ENCODE measurements at places on chromosomes 4 and X.

GRCh38 chrX:106672527-106672926, 54.0 kb upstream of the RNF128 start:
- no peak for DNase-seq

- no peak for DNase-seq
Observed at GRCh38 chrX:109841869-109842579, 109.0 kb upstream of the ACSL4 start.

GRCh38 chr4:17085416-17085815, 187.0 kb upstream of the LDB2 start:
- DNase-seq, result no peak

- DNase-seq, result no peak
Observed at GRCh38 chr4:52197306-52197705, 146.2 kb downstream of the SPATA18 start.

GRCh38 chr4:158912390-158912789, 143.6 kb downstream of the FNIP2 start:
- no peak for DNase-seq

- DNase-seq, result no peak
Observed at GRCh38 chr4:83266689-83267088, 17.9 kb downstream of the COQ2 start.

- DNase-seq, result no peak
Observed at GRCh38 chr4:100649417-100649816, 131.6 kb upstream of the EMCN start.

- no peak for DNase-seq
Observed at GRCh38 chr4:61511716-61512488, 311.8 kb downstream of the ADGRL3 start.

GRCh38 chr4:88514557-88515511, 8.7 kb downstream of the PYURF start:
- DNase-seq, result no peak

- no peak for DNase-seq
Observed at GRCh38 chr4:53010318-53010717, 148.2 kb downstream of the RASL11B start.

DNA sequence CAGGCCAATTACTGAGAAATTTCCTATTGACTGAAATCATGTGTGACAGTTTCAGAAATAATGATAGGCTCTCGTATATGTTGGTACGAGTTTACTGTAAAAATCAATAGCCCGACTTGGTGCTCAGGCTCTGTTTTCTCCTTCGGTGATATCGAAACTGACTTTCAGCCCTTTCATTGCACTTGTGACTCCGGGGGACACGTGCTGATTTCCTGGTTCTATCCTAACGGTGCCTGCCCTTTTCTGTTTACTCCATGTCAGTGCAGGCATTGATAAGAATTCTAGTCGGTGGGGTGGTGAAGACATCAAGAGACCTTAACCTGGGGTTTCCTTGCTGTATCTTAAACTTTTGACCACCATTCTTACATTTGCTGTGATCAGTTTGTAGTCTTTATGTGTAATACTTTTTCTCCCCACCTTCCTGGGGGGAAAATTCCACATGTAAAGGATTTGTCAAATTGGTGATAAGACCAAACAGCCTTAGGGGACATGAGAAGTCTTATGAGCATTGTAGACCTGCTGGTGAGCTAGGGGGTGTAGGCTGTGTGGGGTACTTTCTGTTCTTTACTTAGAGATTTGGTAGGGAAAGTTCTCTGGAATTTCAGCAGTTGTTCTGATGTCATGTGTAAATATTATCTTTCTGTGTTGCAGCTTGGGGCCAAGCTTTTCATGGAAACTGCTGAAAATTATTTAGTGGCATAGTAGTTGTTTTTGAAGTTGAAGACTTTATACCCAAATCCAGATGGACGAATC, 52.7 kb downstream of the TMEM131L start:
- DNase-seq, result no peak

DNA sequence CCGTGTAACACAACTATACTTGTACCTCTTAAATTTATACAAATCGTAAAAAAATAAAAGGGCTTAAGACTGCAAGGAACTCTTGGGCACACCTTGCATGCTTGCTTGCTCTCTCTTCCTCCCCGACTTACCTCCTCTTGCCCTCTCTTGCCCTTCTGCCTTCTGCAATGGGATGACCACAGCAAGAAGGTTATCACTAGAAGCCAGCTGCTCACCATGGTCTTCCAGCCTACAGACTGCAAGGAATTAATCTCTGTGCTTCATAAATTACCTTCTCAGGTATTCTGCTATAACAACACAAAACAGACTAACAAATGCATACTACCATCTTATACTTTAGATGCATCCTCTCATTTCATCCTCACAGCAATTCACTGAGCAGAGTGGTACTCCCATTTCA, 92.1 kb downstream of the MRPL1 start:
- DNase-seq, result no peak

GRCh38 chrX:137427426-137427778, 138.5 kb upstream of the ZIC3 start:
- no peak for DNase-seq

GRCh38 chrX:141641138-141641537, 51.6 kb downstream of the SPANXA2 start:
- no peak for DNase-seq

DNA sequence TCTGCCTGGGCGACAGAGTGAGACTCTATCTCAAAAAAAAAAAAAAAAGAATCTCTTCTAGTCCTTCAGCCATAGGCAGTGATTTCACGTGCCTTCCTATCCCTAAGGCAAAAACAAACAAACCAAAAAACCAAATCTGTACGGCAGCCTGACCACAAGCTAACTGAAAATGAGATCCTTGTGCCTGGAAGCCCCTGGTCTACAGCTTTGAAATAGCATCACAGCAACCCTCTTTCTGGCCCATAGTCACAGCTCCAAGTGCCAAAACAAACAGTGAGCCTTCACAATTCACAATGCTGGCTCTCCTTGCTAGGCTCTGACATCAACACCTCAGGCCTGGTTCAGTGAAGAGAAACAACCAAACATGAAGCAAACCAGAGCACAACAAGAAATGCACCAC, 46.1 kb downstream of the TMEM150C start:
- peak; percentile 11 for DNase-seq

DNA sequence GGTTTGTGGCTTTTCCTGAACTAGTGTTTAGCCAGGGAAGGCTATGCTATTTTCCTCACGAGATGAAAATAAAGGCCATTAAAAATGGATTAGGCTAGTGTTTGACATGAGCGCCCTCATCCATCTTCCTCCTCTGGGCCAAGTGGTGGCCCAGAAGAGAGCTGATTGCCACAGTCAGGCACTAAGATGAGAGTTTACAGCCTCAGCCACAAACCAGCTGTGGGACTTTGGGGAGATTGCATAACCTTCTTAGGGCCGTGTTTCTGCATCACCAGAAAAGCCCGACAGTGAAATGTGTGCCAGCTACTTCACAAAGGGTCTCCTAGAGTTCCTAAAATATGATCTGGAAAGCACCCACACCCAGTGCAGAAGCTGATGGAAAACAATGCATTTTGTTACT, 42.3 kb upstream of the LNX1 start:
- no peak for DNase-seq

GRCh38 chrX:53440621-53441517, 6.7 kb upstream of the HSD17B10 start:
- DNase-seq, result no peak

DNA sequence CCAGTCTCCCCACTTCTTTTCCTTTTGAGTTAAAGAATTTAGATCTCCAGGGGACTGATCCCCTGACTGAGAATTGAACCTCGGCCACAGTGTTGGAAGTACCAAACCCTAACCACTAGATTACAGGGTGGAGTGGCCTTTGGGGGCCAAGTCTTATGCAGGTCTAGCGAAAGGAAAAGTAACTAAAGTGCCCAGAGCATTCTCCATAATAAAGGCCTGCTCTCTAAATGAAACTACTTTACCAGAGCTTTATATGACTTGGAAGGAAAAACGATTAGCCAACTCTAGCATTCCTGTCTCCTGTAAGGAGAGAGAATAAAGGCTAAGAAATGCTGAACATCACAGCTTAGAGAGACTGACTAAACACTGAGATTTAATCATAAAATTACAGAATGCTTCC, 788.0 kb downstream of the C4orf33 start:
- DNase-seq, result no peak

- no peak for DNase-seq
Observed at GRCh38 chr4:184269879-184270430, 52.3 kb upstream of the ENPP6 start.

- DNase-seq, result no peak
Observed at GRCh38 chrX:150158554-150159332, 204.4 kb upstream of the MAMLD1 start.

DNA sequence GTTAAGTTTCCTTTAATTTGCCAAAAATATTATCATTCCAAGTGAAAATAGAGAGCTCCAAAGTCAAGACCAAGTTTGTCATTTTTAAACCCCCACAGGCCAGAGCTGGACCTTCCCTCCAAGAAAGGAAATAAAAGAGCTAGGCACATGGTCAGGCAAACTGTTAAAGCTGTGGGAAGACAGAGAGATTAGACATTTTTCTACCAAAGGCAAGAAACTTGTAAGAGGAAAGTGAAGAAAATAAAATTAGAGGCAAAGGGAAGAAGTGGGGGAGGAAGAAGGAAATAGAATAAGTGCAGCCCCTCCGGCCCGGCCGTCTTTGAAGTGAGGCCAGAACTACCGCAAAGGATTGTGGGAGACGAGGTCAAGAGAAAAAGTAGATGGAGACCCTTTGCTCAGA, 47.9 kb upstream of the HAND2 start:
- no peak for DNase-seq

DNA sequence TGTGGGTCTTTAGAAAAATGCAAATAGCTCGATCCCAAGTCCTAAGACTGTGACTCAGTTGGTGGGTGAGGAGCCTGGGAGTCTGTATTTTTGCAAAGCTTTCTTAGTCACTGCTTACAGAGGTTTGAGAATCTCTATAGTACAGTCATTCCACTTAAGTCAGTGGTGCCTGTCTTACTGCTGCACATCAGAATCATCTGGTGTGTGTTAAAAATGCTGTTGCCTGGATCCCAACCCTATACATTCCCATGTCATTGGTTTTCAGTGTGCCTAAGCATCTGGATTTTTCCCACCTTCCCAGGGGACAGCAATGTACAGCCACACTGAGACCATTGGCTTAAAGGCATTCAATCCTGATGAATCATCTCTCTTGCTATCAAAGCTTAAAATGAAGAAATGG, 21.0 kb upstream of the GEMIN8 start:
- no peak for DNase-seq

DNA sequence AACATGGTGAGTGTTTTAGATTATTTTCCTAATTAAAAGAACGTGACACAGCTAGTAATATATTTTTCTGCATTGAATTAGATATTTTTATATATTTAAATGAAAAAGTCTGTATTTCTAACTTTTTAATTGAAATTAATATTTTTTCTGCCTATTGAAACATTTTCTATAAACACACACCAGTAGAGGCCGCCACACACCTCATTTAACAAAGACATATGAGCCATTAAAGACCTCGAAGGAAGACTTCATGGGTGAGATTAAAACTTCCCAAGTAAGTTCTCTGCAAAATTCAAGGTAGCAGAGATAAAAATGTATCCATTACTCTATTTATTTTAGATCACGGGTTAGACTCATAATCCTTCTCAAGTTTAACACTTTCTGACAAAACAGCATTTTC, 8.3 kb downstream of the SLITRK2 start:
- DNase-seq, result no peak

GRCh38 chr4:87478732-87479250, 50.4 kb downstream of the SPARCL1 start:
- DNase-seq, result no peak

GRCh38 chr4:114870987-114871386, 242.4 kb downstream of the NDST4 start:
- DNase-seq, result no peak

- DNase-seq, result peak; percentile 18
Observed at GRCh38 chr4:65668201-65669089, 1.8 kb downstream of the EPHA5 start.

DNA sequence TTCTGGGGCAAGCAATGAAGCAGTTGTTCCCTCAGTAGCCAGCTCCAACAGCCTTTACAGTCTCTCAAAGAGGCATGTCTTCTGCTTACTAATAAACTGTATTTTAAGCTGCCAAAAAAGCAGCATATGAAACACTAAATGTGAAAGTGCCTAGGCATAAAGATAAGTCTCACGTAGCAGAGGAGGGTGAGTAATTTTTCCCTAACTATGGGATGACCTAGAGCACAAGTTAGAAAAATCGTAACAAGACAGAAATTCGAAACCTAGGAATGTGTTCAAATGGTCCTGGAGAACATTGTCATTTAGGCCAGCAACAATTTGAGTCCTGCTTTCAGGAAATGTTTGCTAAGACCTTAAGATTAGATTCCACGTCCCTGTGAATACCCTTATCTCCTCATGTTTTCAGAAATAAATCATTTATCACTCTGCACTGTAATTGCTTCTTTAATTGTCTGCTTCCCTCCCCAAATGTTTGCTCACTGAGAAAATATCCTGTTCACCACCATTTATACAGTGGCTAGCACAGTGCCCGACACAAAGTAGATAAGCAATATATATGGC, 222.2 kb downstream of the KCNIP4 start:
- DNase-seq, result no peak

DNA sequence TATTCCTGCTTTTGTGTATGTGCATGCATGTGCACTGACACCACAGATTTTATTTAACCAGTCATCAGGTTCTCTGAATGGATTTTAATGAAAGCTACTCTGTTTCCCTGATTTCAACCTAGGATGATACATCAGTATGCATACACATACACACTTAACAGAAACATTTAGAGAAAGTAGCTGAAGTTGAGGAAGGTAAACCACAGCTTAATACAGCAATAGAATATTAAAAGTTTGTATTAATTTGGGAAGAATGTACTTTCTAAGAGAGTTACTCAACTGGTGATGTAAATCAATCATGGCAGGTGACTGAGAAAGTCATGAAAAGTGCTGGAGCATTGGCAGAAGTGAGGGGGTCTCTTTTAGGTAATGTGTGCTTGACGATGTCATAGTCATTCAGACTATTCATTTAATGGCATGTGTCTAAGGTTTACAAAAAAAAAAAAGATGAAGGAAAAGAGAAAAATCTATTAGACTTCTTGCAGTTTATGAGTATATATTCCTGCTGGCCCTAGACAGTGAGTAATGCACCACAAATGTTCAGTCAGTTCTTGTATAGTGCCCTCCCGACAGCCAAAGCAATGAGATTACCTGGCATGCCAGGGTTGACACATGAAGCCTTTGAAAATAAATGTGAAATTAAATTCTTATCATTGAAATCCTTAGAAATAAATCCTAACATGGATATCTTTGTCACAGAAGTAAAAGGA, 187.6 kb downstream of the RAPGEF2 start:
- DNase-seq, result no peak

DNA sequence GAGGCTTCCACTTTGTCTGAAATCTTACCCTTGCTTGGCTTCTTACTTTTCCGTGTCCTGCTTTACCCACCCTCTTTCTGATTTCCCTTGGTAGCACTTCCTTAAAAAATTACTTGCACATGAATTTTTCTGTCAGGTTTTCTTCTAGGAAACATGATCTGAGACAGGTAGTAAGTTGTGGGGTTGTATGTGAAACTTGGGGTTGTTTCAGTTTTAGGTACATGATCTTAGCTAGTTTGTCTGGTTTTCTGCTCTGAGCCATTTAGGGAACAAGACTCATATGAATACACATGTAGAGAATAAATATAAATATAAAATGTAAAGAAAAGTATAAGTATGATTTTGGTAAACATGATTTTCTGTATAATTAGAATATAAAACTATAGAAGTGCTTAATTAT, 17.4 kb upstream of the ARMCX2 start:
- no peak for DNase-seq

All from amygdala (tissue), 56 donors.